ENCODE measurements at places on chromosomes 13 and 19. TPM values are rescaled to one million over a fixed set of nuclear protein-coding genes. Genes with fewer than 3 reads are reported as not detected.

Gene SYNGR4
- not detected for polyA plus RNA-seq

Gene ZNF433
- polyA plus RNA-seq, result 14.4 TPM

Gene KLK4
- not detected for polyA plus RNA-seq

Gene KANK3
- 24.4 TPM for polyA plus RNA-seq

Gene ITGBL1
- 0.27 TPM for polyA plus RNA-seq

Gene PSPN
- polyA plus RNA-seq, result 1.8 TPM

Gene SAFB2
- 87.3 TPM for polyA plus RNA-seq

Gene CEACAM20
- not detected for polyA plus RNA-seq

Gene FFAR2
- 0.55 TPM for polyA plus RNA-seq

Gene WDR88
- polyA plus RNA-seq, result 1.4 TPM

Gene FLT1
- 28.4 TPM for polyA plus RNA-seq

Gene TLE2
- 196 TPM for polyA plus RNA-seq

Gene LIM2
- polyA plus RNA-seq, result not detected

Gene ARL11
- polyA plus RNA-seq, result 0.69 TPM

Gene CCL25
- polyA plus RNA-seq, result not detected

Gene PALM3
- 22.7 TPM for polyA plus RNA-seq

Gene KLC3
- polyA plus RNA-seq, result 0.63 TPM

Gene F2RL3
- 1.2 TPM for polyA plus RNA-seq

Gene CRX
- polyA plus RNA-seq, result 0.07 TPM

Gene GRK1
- 0.79 TPM for polyA plus RNA-seq

Gene KIR3DL1
- 0.08 TPM for polyA plus RNA-seq

Gene EGLN2
- polyA plus RNA-seq, result 57.0 TPM

Gene KLF16
- 5.5 TPM for polyA plus RNA-seq

Gene ZNF490
- 5.5 TPM for polyA plus RNA-seq

Gene ATP11A
- 458 TPM for polyA plus RNA-seq

Gene SLC8A2
- 0.23 TPM for polyA plus RNA-seq

Gene ADPRHL1
- 1.2 TPM for polyA plus RNA-seq

Gene EEF1AKMT1
- polyA plus RNA-seq, result 13.7 TPM

Gene ZNF90
- polyA plus RNA-seq, result 37.3 TPM

Gene KASH5
- polyA plus RNA-seq, result not detected

Gene RFXAP
- polyA plus RNA-seq, result 22.0 TPM

Gene FBN3
- 78.4 TPM for polyA plus RNA-seq

Gene TNNT1
- polyA plus RNA-seq, result 1.5 TPM

Gene DLL3
- 0.60 TPM for polyA plus RNA-seq

Gene FBXO27
- polyA plus RNA-seq, result 3.3 TPM

Gene WTIP
- polyA plus RNA-seq, result 27.7 TPM

Gene ZNF256
- polyA plus RNA-seq, result 10.5 TPM

Gene ZNF526
- 9.8 TPM for polyA plus RNA-seq

Gene C19orf73
- not detected for polyA plus RNA-seq

Gene UPK1A
- polyA plus RNA-seq, result 0.27 TPM

Gene RABAC1
- polyA plus RNA-seq, result 76.2 TPM

Gene NCAN
- 0.03 TPM for polyA plus RNA-seq

Gene S1PR2
- 47.6 TPM for polyA plus RNA-seq

Gene CYP2A7
- polyA plus RNA-seq, result 0.36 TPM

Gene CD22
- polyA plus RNA-seq, result 5.2 TPM

All from left lung (tissue), 14 donors.